Stimulated activated CD4-positive, alpha-beta T cell treated with anti-CD3 and anti-CD28 coated beads, Interleukin-1b, Interleukin-23, amount 100 ng/mL, for 24 hours (primary cell): ENCODE measurements at places on chromosomes 2 and 18.

GRCh38 chr2:134657650-134658250, 61.0 kb downstream of the TMEM163 start:
- DNase-seq: no peak

DNA sequence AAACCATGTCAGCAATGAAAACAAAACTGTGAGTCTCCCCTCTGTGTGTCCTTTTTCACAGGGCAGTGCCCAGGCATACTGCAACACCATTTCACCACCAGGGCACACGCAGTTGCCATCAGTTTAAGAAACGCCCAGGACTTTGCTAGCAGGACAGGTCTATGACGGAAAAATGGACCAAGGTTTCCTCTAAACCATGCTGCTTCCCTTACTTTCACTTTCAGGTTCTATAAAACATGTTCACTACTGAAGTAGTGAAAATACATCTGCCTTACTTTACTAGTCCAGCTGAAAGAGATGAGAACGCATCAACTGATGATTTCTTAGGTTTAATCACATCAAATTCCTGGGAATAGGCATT, 110.5 kb downstream of the TCF4 start:
- DNase-seq: no peak

- DNase-seq: no peak
These were observed 23.0 kb downstream of the HEATR5B start for GRCh38 chr2:37061013-37061711.

DNA sequence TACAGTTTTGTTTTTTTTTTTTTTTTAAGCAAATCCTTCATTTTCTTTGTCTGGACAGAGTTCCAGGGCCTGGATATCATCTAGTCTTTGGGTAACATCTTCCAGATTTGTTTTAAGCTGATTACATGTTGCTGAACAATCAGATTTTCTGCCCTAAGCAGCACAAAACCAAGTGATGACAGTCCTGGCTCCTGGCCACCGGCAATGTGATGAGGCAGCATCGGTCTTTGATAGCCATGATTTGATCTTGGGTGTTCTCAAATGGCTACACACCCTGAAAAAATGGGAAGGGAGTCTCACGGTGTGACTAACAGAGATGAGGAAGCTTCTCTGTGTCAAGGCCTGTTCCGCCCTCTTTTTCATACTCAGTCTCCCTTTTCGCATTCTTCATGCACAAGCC, 708.6 kb upstream of the ZEB2 start:
- no peak for DNase-seq

DNA sequence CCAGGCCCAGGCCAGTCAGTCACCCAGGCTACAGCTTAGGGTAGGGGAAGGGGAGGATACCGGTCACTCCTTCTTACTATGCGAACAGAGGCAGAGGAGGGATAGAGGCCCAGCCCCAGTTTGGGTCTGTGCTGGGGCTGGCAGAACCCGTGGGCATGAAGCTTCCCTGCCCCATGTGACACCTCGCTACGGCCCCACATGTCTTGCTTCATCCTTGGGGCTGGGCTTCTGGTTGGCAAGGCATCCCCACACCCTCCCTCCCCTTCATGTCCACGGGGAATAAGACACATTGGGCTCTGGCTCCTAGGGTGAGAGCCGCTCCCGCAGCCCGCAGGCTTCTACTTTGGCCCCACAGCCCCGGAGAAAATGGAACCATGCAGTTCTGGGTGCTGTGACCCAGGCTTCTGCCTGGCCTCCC, 32.4 kb downstream of the HS1BP3 start:
- no peak for DNase-seq

- DNase-seq: no peak
These were observed 23.7 kb upstream of the WIPF1 start for GRCh38 chr2:174621323-174621722.

DNA sequence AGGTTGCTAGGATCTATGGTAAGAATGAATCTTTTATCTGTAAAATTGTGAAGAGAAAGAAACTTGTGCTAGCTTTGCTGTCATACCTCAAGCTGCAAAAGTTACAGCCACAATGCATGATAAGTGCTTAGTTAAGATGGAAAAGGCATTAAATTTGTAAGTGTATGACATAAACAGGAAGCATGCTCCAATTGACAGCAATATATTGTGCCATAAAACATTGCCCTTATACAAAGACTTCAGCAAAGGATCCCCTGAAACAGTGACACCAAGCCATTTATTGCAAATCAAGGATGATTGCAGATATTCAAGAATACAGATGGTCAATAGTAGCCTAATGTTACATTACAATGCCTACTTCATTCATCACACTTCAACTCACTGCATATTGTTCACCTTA, 283.1 kb downstream of the CPS1 start:
- DNase-seq: no peak
